Lower lobe of right lung (tissue), 2 donors: ENCODE measurements at places on chromosomes 3 and 15. TPM values are rescaled to one million over a fixed set of nuclear protein-coding genes. Genes with fewer than 3 reads are reported as not detected.

- no peak overlapping the region for H3K27ac ChIP-seq
- H3K4me1 ChIP-seq, result peaks cover 6% of the 10 kb centered on the region
- H3K27me3 ChIP-seq, result no peaks in the 10 kb centered on the region
- no peaks in the 10 kb centered on the region for H3K36me3 ChIP-seq
Observed at GRCh38 chr3:160135851-160136250, 89.4 kb upstream of the C3orf80 start.

DNA sequence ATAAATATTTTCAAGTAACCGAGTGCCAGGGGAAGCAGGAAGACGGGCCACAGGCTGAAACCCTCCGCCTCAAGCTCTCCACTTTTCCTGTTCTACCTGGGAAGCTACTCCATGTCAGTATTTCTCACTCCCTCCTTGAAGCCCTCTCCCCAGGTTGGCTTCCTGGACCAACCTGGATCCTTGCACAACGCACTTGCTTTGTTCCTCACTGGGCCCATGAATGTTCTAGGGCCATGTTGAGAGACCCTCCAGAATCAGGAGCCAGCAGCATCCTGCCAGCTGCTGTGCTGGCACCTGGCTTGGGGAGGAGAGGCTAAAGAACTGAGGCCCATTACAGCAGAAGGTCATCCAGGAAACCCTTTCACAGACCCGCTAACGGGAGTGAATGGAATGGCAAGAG lies 79.3 kb upstream of the SNRPA1 start:
- no peak overlapping the region for H3K27ac ChIP-seq
- no peaks in the 10 kb centered on the region for H3K4me1 ChIP-seq
- no peaks in the 10 kb centered on the region for H3K36me3 ChIP-seq
- H3K27me3 ChIP-seq, result no peaks in the 10 kb centered on the region

- no peak for DNase-seq
- H3K4me3 ChIP-seq, result no peak overlapping the region
- no peaks in the 10 kb centered on the region for H3K4me1 ChIP-seq
- peaks cover 12% of the 10 kb centered on the region for H3K27me3 ChIP-seq
- no peak overlapping the region for H3K27ac ChIP-seq
Observed at GRCh38 chr15:101540480-101541239, 51.2 kb upstream of the PCSK6 start.

Gene SH3GL3
- 2.6 TPM for total RNA-seq

Gene KIF15
- 1.3 TPM for total RNA-seq
